CD4-positive, alpha-beta T cell (primary cell): ENCODE measurements at places on chromosomes 12 and 14.

GRCh38 chr12:40515041-40515816 lies 177.0 kb upstream of the CNTN1 start:
- no peak for DNase-seq

DNA sequence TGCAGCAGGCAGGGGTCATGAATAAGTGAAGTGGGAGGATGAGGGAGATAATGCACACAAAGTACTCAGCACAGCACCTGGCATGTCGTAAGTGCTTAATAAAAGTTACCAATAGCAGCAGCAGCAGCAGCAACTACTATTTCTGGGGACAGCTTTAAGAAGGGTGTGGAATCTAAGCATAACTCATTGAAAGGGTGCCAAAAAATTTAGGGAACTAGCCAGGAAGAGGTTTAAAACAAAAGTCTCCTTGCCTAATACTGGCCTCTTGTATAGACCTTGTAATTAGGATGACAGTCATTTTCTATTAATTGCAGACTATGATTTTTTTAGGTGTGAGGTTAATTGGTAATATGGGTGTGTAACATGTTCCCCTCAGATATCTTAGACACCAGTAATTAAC lies 179.9 kb downstream of the PTPN11 start:
- DNase-seq = no peak

DNA sequence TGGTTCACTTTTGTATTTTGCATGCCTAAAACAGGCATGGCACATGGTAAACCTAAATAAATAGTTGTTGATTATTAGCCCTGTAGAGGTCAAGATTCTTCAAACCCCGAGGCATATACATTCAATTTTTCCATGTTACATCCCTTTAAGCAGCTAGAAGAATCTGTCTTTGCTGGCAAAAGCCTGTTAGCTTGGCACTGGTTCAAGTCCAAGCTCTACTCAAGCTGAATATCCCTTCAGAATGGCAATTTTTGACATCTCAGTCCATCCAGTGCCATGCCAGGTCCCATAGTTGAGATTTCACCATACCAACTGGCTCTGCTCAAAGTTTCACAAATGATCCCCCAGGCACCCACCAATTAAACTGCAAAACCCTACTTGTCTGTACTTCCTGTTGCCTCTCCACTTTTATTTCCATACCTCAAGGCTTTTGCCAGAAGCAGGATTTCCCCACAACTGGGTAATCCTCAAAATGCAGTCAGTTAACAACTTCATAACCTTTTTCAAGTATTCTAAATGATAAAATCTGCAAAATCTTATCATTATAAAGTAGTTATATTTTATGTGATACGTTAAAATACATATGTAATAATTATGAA lies 9.0 kb upstream of the DCN start:
- DNase-seq = no peak

DNA sequence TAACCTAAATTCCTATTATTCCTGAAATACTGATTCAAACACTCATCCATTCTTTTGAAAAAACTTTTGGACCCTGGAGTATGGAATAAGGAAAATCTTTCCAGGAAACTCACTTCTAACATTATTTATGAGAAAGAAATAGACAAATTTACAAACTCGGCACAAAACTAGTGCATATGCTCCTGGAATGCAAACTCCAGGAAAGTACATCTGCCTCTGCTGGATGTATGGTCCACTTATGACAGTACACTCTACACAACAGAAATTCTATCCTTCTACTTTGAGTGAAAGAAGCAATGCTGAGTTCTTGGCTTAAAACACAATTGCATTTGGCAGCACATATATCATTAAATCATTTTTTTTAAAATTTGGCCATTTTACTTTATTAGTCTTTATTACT lies 700.5 kb upstream of the STXBP6 start:
- no peak for DNase-seq

- no peak for DNase-seq
Observed at GRCh38 chr14:104788873-104789663, 6.5 kb downstream of the AKT1 start.

DNA sequence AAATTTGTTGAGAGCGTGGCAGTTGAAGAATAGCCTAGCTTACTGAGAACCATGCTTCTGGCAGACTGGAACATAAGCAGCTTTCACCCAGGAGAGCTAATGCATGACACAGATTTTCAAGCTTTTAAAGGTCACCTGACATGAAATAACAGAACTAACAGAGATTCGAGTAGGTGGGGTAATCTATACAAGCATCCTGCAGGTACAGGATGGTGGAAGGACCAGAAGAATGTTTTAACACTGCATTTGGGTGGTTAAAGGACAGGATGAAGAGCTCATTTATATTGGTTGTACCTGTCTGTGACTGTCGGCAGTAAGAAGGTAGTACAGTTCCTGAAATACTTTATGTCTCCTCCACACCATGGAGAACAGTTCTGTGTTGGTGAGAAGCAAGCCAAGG lies 8.9 kb downstream of the PELI2 start:
- DNase-seq = no peak
